ENCODE measurements at places on chromosomes 13 and 19. TPM values are rescaled to one million over a fixed set of nuclear protein-coding genes. Genes with fewer than 3 reads are reported as not detected.

DNA sequence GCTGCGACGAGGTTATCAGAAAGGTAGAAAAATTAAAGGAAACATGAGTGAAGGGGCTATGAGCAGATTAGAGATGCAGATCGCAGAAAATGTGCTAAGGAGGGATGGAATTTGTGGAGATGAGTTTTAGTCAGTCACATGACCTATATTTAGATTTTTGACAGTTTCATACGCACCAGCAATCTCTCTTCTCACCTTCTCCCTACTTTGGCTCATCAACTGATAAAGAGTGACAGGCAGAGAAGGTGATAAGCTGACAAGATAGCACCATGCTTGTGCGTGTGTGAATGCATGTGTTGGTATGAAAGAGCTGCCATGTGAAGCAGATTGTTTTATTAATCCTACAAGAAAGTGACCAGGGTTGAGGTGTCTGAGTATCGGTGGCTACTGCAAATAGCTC, 252.6 kb downstream of the RAP2A start:
- no peak overlapping the region for H3K4me3 ChIP-seq
- H3K36me3 ChIP-seq, result no peaks in the 10 kb centered on the region
- no peaks in the 10 kb centered on the region for H3K4me1 ChIP-seq
- H3K27me3 ChIP-seq, result no peaks in the 10 kb centered on the region

DNA sequence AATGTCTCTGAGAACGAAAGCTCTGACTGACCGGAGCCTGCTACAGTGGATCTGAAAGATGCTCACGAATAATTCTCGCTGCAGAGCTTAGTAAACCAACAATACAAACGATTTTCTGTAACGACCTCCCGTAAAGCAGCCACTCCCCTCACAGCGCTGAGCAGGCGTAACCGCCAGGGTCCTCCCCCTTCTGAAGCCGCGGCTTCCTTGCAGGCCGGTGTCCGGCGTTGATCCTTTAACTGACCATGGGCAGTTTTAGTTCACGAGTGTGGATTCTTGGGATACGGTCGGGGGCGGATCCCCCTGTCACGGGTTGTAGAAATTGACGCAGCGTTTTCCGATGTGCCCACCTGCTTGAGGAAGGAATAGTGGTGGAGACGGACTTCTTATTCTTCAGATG, 75.9 kb downstream of the ATP11A start:
- H3K27ac ChIP-seq, result no peak overlapping the region
- no peaks in the 10 kb centered on the region for H3K36me3 ChIP-seq
- DNase-seq, result no peak
- no peaks in the 10 kb centered on the region for H3K27me3 ChIP-seq
- peaks cover 5% of the 10 kb centered on the region for H3K4me1 ChIP-seq

DNA sequence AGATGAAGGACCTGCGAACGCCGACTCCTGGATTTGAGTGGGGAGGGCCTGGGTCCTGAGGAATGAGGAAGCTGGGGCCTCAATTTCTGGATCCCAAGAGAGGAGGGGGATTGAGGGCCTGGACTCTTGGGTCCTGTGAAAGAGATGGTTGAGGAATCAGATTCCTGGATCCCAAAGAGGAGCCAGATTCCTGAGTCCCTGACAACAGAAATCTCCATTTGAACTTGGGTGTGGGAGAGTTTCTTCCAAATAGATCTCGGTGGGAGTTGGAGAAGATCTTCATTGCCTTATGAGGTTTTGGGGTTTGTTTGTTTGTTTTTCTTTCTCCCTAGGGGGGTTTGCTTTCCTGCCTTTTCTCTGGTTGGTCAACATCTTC, 624 bp downstream of the PSENEN start:
- peak overlapping the region; percentile 98 for H3K27ac ChIP-seq
- H3K27me3 ChIP-seq, result no peaks in the 10 kb centered on the region
- peaks cover 13% of the 10 kb centered on the region for H3K4me1 ChIP-seq
- peak overlapping the region; percentile 83 for H3K4me3 ChIP-seq
- peaks cover 12% of the 10 kb centered on the region for H3K36me3 ChIP-seq
- DNase-seq, result no peak

- no peaks in the 10 kb centered on the region for H3K27me3 ChIP-seq
- H3K4me1 ChIP-seq, result peaks cover 18% of the 10 kb centered on the region
- no peak overlapping the region for H3K27ac ChIP-seq
- no peaks in the 10 kb centered on the region for H3K36me3 ChIP-seq
- no peak overlapping the region for H3K4me3 ChIP-seq
Observed at GRCh38 chr19:42402376-42403116, 12.4 kb upstream of the CNFN start.

DNA sequence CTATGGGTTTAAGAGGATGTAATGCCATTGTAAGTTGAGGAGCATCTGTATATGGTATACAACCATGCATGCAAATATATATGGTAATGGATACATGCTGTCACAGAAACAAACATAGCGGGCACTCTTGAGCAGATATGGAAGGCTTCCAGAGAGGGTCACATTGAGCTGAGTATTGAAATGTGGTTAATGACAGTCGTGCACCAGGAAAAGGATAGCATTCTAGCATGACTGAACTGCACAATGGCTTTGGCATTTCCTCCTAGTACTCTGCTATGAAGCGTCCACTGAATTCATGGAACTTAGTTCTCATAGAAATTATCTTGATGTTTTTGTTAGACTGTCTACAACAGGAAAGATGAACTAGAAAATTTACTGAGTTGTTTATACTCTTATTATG, 25.2 kb downstream of the DGKH start:
- H3K27me3 ChIP-seq, result no peaks in the 10 kb centered on the region
- 0 out of 2 replicates have a peak, but pooled peaks cover 2% of the 10 kb centered on the region for H3K36me3 ChIP-seq
- no peak for DNase-seq
- no peak overlapping the region for H3K4me3 ChIP-seq
- H3K4me1 ChIP-seq, result peaks cover 5% of the 10 kb centered on the region

- H3K27me3 ChIP-seq, result no peaks in the 10 kb centered on the region
- H3K27ac ChIP-seq, result peak within 1 kb of the TSS; percentile 82
- peaks cover 5% of the 10 kb centered on the region for H3K4me1 ChIP-seq
Observed at GRCh38 chr19:52007806-52008557, at the start of gene ZNF615. ZNF615 (minus strand) TSS chr19:52008211; CDS start chr19:52003711, 4,500 bp downstream.

DNA sequence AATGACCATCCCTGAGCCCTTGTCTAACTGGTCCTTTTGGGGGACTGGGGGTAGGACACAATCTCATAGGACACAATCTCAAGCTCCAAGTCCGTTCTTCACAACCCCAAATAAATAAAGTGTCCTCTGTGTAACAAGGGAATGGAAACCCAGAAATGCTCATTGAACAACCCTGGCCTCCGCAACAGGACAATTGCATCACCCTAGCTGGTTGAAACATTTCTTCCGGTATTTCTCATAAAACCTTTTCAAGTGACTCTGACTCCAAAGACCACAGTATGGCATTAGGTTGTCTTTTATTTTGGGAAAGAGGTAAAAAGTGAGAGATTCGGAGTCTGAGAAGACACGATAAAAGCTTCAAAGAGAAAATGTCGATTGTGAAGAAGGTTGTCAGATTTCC, 186.6 kb downstream of the ZNF536 start:
- H3K4me3 ChIP-seq, result no peak overlapping the region
- H3K36me3 ChIP-seq, result no peaks in the 10 kb centered on the region
- DNase-seq, result no peak
- H3K27me3 ChIP-seq, result no peaks in the 10 kb centered on the region

- H3K4me3 ChIP-seq, result no peak overlapping the region
- no peak overlapping the region for H3K27ac ChIP-seq
- no peak for DNase-seq
- no peaks in the 10 kb centered on the region for H3K27me3 ChIP-seq
Observed at GRCh38 chr13:48748681-48749080, 95.0 kb downstream of the CYSLTR2 start.

- H3K27me3 ChIP-seq, result no peaks in the 10 kb centered on the region
- no peak overlapping the region for H3K4me3 ChIP-seq
- no peaks in the 10 kb centered on the region for H3K36me3 ChIP-seq
- no peak overlapping the region for H3K27ac ChIP-seq
Observed at GRCh38 chr13:68375004-68375403, 1144.9 kb upstream of the PCDH9 start.

GRCh38 chr13:35770756-35771297, 294.3 kb upstream of the MAB21L1 start:
- H3K27me3 ChIP-seq, result no peaks in the 10 kb centered on the region
- no peaks in the 10 kb centered on the region for H3K36me3 ChIP-seq
- peak overlapping the region; percentile 71 for H3K27ac ChIP-seq
- peaks cover 9% of the 10 kb centered on the region for H3K4me1 ChIP-seq
- H3K4me3 ChIP-seq, result no peak overlapping the region

GRCh38 chr19:35612224-35612558, 344 bp upstream of the HAUS5 start:
- H3K4me3 ChIP-seq, result peak overlapping the region; percentile 75
- H3K27ac ChIP-seq, result no peak overlapping the region
- no peaks in the 10 kb centered on the region for H3K4me1 ChIP-seq
- DNase-seq, result no peak
- peaks cover 2% of the 10 kb centered on the region for H3K36me3 ChIP-seq

- no peaks in the 10 kb centered on the region for H3K36me3 ChIP-seq
- H3K4me3 ChIP-seq, result no peak overlapping the region
- no peak for DNase-seq
- no peaks in the 10 kb centered on the region for H3K4me1 ChIP-seq
Observed at GRCh38 chr13:44030615-44031014, 150.9 kb downstream of the LACC1 start.

GRCh38 chr19:6802336-6803035, 30.0 kb downstream of the VAV1 start:
- no peak for DNase-seq
- no peak overlapping the region for H3K4me3 ChIP-seq
- H3K27ac ChIP-seq, result no peak overlapping the region
- H3K36me3 ChIP-seq, result no peaks in the 10 kb centered on the region
- peaks cover 37% of the 10 kb centered on the region for H3K27me3 ChIP-seq

DNA sequence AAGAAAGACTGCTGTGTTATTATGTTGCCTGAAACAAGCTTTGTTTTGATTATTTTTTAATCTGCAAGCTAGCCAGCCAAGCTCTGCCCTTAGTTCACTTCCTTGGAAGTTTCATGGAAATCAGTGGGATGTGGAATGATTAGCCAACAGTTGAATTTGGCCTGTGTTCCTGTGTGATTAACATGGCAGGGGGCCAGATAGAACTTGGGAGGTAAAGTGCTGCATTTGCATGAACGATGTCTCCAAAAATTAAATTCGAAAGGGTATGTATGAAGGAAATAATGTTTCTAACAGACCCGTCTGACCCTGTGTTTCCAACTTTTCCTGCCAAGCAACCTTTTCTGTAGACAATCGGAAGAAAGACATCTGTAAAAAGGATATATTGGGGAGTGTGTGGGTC, 32.2 kb downstream of the UFM1 start:
- no peaks in the 10 kb centered on the region for H3K27me3 ChIP-seq
- H3K36me3 ChIP-seq, result no peaks in the 10 kb centered on the region
- no peaks in the 10 kb centered on the region for H3K4me1 ChIP-seq
- no peak for DNase-seq

DNA sequence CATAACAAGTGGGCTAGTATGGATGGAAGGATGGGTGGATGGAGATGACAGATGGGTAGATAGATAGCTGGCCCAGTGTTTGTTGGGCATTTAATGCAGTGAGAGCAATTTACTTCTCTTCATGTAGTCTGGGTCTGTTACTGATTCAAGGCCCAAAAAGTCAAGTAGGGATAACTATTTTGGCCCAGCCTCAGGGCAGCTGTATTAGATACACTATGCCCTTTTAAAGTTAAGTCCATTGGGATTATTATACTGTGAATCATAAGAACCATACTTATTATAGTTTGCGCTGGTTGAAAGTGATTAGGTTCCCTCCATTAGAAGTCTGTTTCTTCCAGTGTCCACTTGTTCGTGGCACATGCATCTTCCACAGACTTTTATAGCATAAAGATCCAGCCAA, 4.7 kb downstream of the ITGBL1 start:
- no peak overlapping the region for H3K4me3 ChIP-seq
- no peak overlapping the region for H3K27ac ChIP-seq
- peaks cover 21% of the 10 kb centered on the region for H3K4me1 ChIP-seq
- no peak for DNase-seq

DNA sequence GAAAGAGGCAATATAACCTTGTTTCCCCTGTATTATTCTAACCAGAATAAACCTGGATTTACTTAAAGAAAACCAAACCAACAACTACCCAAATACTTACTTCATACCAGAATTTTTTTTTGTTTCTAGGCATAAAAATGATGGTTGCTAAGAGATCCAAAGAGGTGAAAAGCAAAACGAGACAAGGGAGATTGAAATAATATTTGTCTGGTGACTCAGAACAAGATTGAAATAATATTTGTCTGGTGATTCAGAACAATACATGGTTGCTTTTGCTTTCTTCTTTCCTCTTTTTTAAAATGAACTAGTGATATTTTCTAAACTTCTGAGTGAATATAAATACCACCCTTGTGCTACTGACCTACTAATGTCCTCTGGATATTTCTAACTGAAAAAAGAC, 592.9 kb downstream of the KCTD12 start:
- no peak for DNase-seq
- H3K4me3 ChIP-seq, result no peak overlapping the region
- H3K4me1 ChIP-seq, result no peaks in the 10 kb centered on the region
- no peaks in the 10 kb centered on the region for H3K36me3 ChIP-seq
- no peaks in the 10 kb centered on the region for H3K27me3 ChIP-seq
- no peak overlapping the region for H3K27ac ChIP-seq

DNA sequence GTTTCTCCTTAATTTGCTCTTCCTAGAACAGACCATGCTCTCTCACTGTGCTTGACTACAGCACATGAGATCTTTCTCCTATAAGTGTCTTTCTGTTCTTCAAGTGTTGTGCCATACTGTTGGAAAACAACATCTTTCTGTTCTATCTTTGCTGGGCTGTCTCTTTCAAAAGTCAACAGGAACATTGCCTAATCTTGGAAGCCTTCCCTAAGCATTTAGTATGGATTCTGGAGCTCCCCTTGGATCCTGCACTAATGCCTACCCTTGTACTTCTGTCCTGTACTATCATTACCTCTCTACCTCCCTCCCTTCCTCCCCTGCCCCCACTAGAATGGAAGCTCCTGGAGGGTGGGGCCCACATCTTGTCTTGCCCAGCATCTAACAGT, 26.8 kb downstream of the STARD13 start:
- H3K36me3 ChIP-seq, result no peaks in the 10 kb centered on the region
- no peak overlapping the region for H3K27ac ChIP-seq
- no peak overlapping the region for H3K4me3 ChIP-seq
- no peak for DNase-seq
- H3K4me1 ChIP-seq, result peaks cover 45% of the 10 kb centered on the region

The ZNF610 gene
- 2.9 TPM for polyA plus RNA-seq

The ZNF497 gene
- 1.1 TPM for polyA plus RNA-seq

The FAM216B gene
- polyA plus RNA-seq, result not detected

The FLT3 gene
- not detected for polyA plus RNA-seq

The CGB5 gene
- polyA plus RNA-seq, result 0.16 TPM

The MYBPC2 gene
- polyA plus RNA-seq, result not detected

The SAE1 gene
- 123 TPM for polyA plus RNA-seq

The POLR2I gene
- 54.8 TPM for polyA plus RNA-seq
